ENCODE measurements at places on chromosomes 5 and 9.

DNA sequence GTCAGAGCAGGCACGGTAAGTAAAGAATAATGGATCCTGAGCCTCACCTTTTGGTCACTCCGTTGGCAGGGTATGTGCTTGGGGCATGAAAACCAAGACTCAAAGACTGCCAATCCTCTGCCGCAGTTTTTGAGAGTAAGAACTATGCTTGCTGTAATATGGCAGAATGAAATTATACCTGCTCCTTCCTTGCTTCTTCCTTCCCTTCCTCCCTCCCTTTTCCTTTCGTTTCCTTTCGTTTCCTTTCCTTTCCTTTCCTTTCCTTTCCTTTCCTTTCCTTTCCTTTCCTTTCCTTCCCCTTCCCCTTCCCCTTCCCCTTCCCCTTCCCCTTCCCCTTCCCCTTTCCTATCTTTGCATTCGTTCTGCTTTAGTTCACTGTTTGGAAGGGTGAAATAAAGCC is 43.9 kb downstream of the SH3GL2 start:
- DNase-seq: no peak

DNA sequence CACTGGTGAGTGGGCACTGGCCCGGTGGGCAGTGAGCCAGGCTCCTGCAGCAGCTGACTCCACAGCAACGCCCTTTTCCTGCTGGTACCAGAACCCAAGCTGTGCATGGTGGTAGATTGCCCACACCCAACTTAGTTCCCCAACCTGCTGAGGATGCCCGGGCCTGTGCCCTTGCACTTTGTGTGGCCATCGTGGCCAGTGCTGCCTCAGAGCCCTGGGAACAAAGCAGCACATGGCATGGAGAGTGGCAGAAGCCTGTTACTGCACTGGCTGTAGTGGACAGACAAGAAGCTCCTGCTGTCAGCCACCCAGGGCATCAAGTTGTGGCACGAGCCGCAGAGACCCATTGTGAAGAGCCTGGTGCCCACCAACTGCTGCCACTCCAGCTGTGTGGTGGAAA is 612.9 kb downstream of the DNAH5 start:
- DNase-seq: no peak

DNA sequence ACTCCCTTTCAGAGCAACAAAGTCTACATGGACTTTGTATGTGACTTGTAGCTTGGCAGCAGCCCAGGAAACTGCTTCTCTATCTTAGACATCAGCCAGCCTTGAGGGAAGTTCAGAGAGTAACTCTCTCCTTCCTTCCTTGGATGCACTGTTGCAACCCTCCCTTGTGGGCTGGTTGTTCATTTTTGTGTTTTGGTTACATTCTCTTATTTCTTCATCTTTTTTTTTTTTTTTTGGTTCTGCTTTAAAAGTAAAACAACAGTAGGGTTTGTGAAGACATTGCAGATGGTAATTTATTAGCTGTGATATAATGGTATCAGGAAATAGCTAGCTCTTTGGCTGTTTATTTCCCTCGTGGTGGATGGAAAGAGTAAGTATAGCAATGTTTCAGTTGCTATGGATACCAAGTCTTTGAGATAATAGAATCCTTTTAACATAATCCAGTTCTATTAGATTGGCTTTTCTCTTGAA is 97.9 kb upstream of the MAMDC2 start:
- no peak for DNase-seq

DNA sequence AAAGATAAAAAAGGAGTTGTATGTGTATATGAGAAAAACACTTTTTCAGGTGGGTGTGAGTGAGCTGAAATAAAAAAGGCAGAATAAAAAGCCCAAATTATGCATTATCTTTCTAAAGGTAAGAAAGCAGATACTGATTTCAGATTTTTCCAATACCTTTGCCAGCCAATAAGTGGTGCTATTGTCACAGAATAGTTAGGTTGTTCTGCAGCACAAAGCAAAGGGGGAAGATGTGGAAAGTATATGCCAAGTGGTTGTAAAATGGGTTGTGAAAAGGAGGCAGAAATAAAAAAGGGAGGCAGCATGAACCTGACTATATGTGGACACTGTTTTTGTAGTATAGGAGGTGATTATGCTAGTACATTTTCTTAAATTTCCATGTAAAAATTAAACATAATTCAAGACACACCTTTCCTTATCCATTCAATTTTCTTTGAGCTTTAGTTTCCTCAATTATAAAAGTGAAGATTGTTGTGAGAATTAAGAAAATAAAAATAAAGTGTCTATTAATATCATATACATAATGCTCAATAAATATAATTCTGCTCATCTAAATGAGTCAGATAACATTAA is 106.7 kb downstream of the SMIM15 start:
- peak; percentile 77 for DNase-seq

DNA sequence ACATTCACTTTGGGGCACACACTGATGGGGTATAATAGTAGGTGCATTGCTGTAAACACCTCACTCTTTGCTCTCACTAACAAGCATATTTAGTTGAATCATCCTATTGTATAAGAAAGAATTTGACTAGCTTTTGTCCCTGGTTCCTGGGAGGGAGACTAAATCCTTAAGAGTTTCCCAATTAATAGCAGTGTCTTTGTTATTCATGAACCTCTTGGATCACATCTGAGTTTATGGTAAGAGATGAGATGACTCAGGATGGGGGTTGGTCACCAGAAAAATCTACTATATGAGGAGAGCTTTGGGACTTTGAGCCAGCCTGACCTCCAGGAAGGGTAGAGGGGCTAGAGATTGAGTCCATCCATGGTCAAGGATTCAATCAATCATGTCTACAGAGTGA is 56.8 kb downstream of the PUM3 start:
- DNase-seq: no peak

- DNase-seq: peak; percentile 19
Observed at GRCh38 chr9:130701059-130702022, 7.8 kb downstream of the EXOSC2 start.

GRCh38 chr5:39072925-39073766 is 1.1 kb downstream of the RICTOR start:
- peak; percentile 71 for DNase-seq

GRCh38 chr9:35923927-35924763 is 14.9 kb downstream of the SPAAR start:
- no peak for DNase-seq

Data from NCI-H748 treated with DMSO at 0.1 percent for 48 hours (cell line).